Osteocyte (in vitro differentiated cells): ENCODE measurements at places on chromosomes 7 and 10.

GRCh38 chr7:326809-327232 is 36.9 kb downstream of the FOXL3 start:
- no peak for DNase-seq

- peak; percentile 77 for DNase-seq
These were observed 36.7 kb upstream of the NCAPG2 start for GRCh38 chr7:158741294-158741666.

- DNase-seq: no peak
These were observed 53.5 kb downstream of the DLG5 start for GRCh38 chr10:77872947-77873535.

DNA sequence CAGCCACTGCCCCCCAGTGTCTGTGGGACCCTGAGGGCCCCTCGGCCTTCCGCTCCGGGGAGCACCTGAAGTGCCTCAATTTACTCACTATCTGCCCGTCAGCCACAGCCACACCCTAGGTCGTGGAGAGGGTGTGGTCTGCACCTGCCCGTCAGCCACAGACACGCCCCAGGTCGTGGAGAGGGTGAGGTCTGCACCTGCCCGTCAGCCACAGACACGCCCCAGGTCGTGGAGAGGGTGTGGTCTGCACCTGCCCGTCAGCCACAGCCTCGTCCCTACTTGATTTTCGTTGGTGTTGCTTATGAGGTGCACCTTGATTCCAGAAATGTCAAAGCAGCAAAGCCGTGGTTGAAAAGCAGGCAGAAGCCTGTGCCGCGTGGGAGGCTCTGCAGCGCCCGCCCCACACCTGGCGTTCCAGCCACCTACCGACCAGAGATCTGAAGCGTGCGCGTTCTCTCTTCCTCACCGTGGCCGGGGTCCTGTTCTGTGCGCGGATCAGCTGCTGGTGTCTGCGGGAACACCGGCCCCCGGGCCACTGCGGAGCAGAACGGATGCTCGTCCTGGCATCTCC is 101.6 kb downstream of the DYNC2I1 start:
- no peak for DNase-seq

DNA sequence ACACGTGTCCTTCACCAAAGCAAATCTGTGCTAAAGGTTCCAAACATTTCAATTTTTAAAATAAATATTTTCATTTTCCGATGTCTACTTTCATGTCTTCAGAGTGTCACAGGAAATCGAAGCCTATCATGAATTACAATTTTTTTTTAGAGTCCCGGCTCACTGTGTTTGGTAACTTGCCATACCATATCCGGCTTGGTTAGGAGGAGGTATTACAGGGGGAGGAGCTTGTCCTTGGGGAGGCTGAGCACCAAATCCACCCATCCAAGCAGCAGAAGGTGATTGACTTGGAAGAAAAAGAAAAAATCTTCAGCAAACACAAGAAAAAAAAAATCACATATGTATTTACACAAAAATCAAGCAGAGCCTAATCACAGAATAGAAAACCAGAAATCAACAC is 21.3 kb downstream of the TIAL1 start:
- DNase-seq: no peak

DNA sequence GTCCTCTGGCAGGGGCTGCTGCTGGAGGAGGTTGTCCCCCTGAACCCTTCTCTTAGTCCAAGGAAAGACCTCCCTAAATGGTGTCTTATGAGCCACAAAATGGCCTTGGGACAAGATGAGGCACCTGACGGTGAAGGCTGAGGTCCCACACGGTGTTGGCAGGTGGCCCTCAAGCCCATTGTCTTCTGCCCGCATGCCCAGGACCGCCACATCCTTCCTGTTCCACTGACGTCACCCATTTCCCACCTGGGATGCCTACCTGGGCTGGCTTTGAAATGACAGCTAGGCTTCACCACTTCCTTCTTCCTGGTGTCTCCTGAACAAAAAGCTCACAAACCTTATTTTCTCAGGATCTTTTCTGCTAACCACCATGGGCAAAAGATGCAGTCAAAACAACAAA is 2.1 kb upstream of the DMBT1 start:
- DNase-seq: no peak

DNA sequence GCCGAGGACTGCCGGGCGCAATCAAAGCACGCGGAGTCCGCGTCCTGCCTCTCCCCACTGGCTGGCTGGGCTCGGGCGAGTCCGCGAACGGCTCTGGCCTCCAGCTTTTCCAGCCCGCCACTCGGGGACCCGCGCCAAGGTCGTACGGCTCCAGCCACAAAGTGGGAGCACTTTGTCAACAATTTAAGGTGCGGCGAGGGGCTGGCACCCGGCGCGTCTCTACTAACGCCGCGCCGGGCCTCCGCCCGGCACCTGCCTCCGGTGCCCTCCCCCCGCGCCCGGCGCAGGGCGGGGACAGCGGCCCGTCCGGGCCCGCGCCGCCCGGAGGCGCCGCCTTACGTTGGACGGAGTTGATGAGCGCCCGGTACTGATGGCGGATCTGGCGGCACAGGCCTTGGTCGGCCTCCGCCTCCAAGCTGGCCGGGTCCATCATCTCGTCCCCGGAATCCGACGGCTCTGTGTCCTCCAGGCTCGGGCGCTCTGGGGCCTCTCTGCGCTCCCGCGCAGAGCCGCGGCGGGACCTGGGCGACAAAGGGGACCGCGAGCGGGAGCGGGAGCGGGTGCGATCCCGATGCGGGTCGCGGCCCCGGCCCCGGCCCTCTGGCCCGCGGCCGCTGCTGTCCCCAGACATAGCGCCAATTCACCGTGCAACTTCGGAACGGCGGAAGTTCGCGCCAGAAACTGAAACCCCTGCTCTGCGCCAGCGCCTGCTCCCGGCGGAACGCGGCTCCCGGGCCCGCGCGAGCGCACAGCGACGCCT is at the start of gene NSMCE4A:
TSS of gene NSMCE4A (minus strand) at position 683 of the 760 bp plus-strand sequence. CDS start at position 631, 52 bp downstream.
- DNase-seq: peak; percentile 92

DNA sequence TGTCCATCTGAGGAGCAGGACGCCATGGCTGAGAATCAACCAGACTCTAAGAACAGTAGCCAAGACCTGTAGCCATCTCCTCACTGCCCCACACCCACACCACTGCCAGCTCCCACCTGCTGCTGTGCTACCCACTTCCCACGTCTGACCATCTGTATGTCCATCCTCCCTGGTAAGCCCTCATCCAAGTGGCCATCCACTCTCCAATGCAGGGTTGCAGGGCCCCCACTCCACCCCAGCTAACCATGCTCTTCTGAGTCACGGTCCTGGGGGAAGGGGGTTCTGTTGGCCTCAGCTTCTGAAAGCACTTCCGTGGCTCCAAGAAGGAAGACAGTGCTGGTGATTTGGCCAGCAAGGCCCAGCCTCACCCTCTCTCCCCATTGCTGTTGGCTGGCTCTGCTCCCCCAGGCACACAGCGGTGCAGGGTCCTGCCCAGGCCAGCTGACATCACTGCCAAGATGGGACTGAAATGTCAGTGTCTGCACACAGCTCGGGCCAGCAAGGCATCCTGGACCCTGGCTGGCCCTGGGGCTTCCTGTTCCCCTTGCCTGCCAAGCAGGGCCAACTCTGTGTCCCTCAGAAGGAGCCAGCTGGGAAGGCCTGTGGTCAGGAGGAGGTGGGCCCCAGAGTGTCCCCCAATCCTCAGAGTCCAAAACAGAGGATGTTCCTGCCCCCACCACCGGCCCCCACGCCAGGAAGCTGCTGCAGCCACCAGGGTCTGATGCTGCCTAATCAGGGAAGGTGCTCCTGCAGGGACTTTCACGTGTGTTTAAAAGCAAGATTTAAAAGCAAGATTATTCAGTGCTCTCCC is 17.5 kb downstream of the RASGEF1A start:
- peak; percentile 76 for DNase-seq

- DNase-seq: no peak
These were observed 45.3 kb upstream of the EN2 start for GRCh38 chr7:155412416-155413253.

- no peak for DNase-seq
These were observed 4.0 kb upstream of the TMEM106B start for GRCh38 chr7:12207046-12207445.

GRCh38 chr10:131789516-131789915 is 111.3 kb upstream of the PPP2R2D start:
- DNase-seq: peak; percentile 69
